ENCODE measurements at places on chromosomes 3 and 15.

GRCh38 chr3:59515966-59516365, 466.1 kb upstream of the CFAP20DC start:
- no peak for DNase-seq

DNA sequence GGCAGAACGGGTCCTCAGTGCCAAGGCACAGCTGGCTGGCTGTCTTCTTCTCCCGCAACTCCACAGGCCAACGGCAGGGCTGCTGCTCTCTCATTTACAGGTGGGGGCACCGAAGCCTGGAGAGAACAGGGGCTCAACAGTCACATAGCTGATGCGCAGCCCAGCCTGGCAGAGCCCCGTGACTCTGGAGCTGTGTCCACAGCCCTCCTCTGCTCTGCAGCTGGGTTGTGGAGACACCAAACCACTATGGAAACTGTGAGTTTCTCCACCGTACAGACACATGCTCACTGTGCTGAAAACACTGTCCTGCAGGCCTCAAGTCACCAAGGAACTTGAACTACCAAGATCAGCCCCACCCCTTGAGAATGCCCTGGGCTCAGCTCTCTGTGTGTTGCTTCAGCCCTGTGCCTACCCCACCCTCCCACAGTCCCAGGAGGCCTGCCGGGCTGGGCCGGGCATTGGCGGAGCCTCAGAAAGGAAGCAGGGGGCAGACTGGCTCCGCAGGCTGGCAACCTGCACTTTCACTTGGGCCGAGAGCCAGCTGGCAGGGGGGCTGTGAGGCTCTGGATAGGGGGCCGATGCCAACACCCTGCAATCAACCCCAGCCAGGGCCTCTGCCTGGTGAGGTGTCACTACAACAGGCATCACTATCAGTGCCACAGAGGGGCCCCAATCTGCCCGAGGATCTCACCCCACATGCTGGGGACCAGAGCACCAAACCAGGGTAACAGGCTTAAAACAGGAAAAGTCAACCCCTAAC, 113.7 kb upstream of the RPL32 start:
- peak; percentile 15 for DNase-seq

DNA sequence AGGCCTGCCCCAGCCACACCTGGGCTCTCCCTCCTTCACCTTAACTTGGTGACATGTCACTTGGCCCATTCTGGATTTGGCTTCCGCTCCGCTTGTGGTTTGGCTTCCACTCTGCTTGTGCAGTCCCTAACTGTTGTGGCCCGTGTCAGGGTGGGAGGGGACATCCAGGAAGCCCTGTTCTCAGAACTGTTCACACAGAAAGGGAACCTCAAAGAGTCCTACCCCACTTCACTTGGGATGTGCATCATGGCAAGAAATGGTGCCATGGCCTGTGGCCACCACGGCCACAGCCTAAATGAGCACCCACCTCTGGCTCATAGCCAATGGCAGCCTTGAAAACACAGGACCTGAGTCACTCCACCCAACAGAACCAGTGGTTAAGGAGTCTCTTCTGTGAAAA, 63.4 kb downstream of the CYP19A1 start:
- no peak for DNase-seq

GRCh38 chr3:72446218-72447058, 401.8 kb downstream of the SHQ1 start:
- DNase-seq: no peak

- no peak for DNase-seq
Observed at GRCh38 chr3:144244662-144245061, 273.0 kb downstream of the DIPK2A start.

GRCh38 chr3:38613426-38613825, 36.1 kb downstream of the SCN5A start:
- no peak for DNase-seq

- DNase-seq: no peak
Observed at GRCh38 chr3:195063581-195064193, 207.3 kb downstream of the XXYLT1 start.

DNA sequence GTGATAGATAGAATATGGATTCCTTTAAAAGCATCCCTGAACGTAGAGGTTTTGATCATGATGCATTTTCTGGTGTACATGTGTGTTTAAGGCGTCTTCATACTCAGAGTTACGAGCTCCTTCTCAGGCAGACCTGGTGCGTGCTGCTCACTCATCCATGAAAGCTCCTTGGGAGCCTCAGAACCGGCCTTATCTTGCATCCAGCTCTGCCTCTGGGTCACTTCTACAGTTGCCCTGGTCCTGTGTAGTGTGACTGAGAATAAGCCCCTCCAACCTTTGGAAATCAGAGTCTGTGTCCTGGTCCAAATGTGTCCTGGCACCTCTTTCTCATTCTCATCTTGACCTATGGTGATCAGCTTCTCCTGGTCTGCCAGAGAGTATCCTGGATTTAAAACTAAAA, 17.3 kb upstream of the RARRES1 start:
- no peak for DNase-seq

DNA sequence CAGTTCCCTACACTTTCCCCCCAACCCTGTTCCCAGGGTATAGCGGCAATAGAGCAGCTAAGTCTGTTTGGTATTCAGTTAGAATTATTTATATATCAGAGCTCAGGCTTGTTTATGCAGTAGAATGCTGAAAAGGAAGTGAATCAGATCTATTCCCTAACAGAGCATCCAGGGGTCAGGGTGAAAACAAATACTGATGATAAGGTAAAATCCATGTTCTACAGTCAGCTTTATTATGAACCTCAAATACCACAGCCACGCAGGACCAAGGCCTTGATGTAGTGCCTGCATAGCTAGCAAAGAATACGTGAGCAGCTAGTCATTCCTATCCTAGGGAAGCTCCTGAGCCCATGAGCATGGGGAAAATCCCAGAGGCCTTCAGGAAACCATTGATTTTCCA, 229.7 kb upstream of the ICE2 start:
- no peak for DNase-seq

DNA sequence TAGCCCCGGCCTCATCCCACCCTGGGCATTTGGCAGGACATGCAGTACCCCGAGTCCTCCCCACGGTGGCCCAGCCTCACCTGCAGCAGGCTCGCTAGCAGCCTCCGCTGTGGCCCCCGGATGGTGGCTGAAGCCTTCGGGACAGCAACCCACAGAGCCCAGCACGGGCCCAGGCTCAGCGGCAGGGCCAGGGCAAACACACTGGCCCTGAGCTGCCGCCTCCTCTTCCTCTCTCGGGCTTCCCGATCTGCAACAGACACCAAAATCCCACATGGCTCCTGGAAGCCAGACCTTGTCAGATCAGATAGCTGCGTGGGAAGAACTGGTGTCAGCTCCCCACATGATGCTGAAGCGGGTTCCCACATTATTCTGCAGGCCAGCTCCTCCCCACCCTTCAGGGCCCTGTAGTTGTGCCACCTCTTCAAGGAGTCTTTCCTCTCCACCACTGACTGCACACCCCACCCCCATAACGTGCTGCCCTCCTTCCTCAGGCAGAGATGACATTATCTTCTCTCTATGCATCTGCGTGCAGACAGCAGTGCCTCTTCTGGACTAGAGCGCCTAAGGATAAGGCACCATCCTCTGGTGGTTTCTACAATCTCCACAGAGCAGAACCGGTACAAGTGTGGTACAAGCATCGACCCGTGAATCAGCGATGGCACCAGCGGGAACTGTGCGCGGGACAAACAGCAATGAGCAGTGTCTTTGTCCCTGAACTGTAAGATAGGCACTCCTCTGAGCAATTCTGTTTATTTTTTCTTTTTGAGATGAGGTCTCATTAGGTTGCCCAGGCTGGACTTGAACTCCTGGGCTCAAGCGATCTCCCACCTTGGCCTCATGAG, 9.5 kb downstream of the TMEM44 start:
- DNase-seq: no peak

DNA sequence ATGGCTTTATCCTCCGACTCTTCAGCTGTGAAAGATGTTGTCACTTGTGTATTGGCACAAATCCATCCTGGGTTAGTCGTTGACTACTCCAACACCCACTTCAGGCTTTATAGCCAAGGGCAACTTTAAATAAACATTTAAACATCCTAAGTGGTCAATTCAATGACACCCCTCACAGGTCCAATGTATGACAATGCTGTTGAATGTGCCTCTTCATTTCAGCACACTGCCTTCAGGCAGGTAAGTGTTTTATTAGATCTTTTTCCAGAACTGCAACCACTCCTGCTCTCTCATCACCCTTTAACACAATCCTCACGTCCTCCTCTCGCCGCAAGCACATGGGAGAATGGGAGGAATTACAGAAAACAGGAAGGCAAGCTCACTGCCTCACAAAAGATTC, 30.3 kb downstream of the IL12A start:
- no peak for DNase-seq

GRCh38 chr3:16888785-16889607, 4.2 kb downstream of the PLCL2 start:
- no peak for DNase-seq

- DNase-seq: no peak
Observed at GRCh38 chr15:48408327-48408726, 77.1 kb downstream of the DUT start.

All from stimulated activated CD4-positive, alpha-beta T cell treated with anti-CD3 and anti-CD28 coated beads, Interleukin-4, amount 100 ng/mL, for 48 hours (primary cell).